ENCODE measurements at places on chromosomes 7 and 10.

- DNase-seq = no peak
These were observed 305.1 kb downstream of the AUTS2 start for GRCh38 chr7:69903410-69903809.

- DNase-seq = peak; percentile 10
These were observed 649 bp downstream of the ACTR3B start for GRCh38 chr7:152759949-152760853.

GRCh38 chr7:55171157-55171556 is 152.3 kb downstream of the EGFR start:
- DNase-seq = peak; percentile 78

- no peak for DNase-seq
These were observed 38.6 kb downstream of the ZNRF2 start for GRCh38 chr7:30323006-30323355.

All from gastrocnemius medialis (tissue), 4 donors.